ENCODE measurements at places on chromosomes 5 and 9. TPM values are rescaled to one million over a fixed set of nuclear protein-coding genes. Genes with fewer than 3 reads are reported as not detected.

DNA sequence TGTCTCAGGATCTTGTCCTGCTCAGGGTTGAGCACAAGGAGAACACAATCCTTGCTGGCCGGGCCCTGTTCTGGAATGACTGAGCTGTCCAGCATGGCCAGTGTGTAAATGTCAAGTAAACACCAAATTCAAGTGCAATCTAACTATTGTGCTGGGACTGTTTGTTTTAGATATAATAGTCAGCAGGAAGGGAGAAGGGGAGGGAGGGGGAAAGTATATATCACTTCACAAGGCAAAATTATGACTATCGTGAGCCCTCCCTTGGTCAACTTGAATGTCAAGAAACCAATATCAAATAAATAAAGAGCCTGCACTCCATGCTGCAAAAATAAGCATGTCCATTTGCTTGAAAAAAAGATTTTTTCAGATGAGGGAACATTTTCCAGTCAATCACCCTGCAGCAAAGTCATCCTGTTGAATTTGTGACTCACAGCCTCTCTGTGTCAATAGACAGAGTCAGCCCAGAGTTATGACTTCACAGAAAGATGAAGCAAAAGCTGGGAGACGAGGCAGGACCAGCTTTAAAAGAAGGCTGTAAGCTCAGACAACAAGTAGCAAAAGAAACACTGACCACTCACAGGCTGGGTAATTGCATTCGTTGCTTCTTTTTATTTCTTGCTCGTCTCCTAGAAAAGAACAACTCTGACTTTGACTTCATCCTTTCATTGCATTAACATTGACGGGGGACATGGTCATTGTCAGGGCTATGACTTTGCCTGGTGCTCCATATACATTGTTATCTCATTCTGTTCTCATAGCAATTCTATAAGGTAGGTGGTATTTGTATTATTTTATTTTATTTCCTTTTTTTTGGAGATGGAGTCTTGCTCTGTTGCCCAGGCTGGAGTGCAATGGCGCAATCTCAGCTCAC lies 15.3 kb upstream of the KLF4 start:
- no peak overlapping the region for H3K27ac ChIP-seq
- H3K4me3 ChIP-seq, result no peak overlapping the region
- no peaks in the 10 kb centered on the region for H3K27me3 ChIP-seq

GRCh38 chr5:153584126-153584959 lies 93.9 kb downstream of the GRIA1 start:
- no peak overlapping the region for H3K27ac ChIP-seq
- H3K36me3 ChIP-seq, result no peaks in the 10 kb centered on the region
- no peak for DNase-seq
- H3K4me3 ChIP-seq, result no peak overlapping the region
- no peaks in the 10 kb centered on the region for H3K27me3 ChIP-seq

- no peak for DNase-seq
- no peaks in the 10 kb centered on the region for H3K27me3 ChIP-seq
- H3K27ac ChIP-seq, result no peak overlapping the region
- H3K4me1 ChIP-seq, result peaks cover 18% of the 10 kb centered on the region
- no peaks in the 10 kb centered on the region for H3K36me3 ChIP-seq
Measured at GRCh38 chr5:59279979-59280378, 613.5 kb downstream of the PDE4D start.

DNA sequence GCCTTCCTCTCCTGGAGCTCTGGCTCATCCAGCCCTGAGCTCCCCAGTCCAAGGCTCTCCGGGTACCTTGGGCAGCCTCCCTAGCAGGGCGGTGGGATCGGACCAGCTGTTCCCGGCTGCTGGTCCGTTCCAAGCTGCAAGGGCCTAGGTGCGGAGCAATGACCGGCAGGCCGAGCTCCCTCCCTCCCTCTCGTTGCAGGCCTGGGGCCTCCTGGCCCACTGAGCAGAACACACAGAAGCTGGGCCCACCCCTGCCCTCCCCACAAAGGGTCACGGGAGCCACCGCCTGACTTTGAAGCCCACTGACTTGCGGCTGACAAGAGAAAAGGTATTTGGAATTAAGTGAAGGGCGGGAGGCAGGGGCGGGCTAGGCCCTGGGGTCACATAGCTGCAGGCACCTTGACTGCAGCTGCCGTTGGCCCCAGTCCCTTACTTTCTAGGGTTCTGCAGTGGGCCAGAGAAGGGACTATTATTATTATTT lies 104.7 kb upstream of the IER5L start:
- no peak for DNase-seq
- peaks cover 31% of the 10 kb centered on the region for H3K4me1 ChIP-seq
- peak overlapping the region; percentile 37 for H3K4me3 ChIP-seq
- no peaks in the 10 kb centered on the region for H3K36me3 ChIP-seq

IFNA13 gene
- total RNA-seq, result not detected

ZNF300 gene
- total RNA-seq, result 17.9 TPM

PCDHGA1 gene
- total RNA-seq, result 1.2 TPM
